A172 (cell line): ENCODE measurements at places on chromosomes 6 and 20. TPM values are rescaled to one million over a fixed set of nuclear protein-coding genes. Genes with fewer than 3 reads are reported as not detected.
A peak's percentile ranks its signal among the peaks of the same experiment; 100 is the strongest.

Gene CLDN20
- not detected in 2 replicates for total RNA-seq

GRCh38 chr6:12083302-12083701, 71.2 kb downstream of the HIVEP1 start:
- no peak for DNase-seq

DNA sequence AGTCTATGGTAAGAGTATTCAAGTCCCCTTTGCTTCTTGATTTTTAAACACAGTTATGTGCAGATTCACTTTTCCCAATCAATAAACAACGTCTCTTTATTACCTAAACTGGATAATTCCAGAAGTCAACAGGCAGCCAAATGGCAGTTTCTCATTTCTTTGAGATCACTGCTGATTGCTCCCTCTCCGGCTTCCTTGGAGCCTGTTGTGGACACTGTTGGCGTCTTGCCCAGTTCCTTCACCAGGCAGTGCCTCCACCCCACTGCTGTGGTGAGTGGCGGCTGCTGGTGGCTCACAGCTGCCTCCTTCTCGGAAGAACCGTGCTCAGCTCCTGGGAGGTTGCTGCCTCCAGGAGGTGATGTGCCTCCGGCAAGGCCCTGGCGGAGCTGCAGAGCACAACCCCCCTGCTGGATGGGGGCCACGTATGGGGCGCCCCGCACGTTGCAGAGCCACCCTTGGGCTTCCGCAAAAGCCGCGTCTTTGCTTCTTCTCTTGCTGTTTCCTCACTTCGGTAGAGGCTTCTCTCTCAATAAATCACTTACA, 105.1 kb upstream of the CNKSR3 start:
- peak; percentile 83 for DNase-seq

Gene SASH1
- 6.8 and 7.1 TPM in 2 replicates for total RNA-seq

DNA sequence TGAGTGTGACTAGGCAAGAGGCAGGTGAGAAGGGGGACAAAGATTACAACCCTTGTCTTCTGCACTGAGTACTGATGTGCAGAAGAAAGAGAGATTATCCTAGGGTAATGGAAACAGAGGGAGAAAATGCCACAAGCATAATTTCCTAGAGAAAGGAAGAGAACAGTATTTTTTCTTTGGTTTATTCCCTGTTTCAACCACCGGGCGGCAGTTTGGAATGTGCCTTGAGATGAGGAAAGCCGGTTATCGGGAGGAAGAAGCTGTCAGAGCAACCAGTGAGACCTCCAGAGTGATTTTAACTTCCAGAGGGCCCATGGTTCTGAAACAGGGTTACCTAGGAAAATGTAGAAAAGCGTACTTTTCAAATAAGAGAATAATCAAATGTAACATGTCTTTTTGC, 121.4 kb downstream of the REV3L start:
- DNase-seq = peak; percentile 33
